ENCODE measurements at places on chromosomes 3 and 15. TPM values are rescaled to one million over a fixed set of nuclear protein-coding genes. Genes with fewer than 3 reads are reported as not detected.

DNA sequence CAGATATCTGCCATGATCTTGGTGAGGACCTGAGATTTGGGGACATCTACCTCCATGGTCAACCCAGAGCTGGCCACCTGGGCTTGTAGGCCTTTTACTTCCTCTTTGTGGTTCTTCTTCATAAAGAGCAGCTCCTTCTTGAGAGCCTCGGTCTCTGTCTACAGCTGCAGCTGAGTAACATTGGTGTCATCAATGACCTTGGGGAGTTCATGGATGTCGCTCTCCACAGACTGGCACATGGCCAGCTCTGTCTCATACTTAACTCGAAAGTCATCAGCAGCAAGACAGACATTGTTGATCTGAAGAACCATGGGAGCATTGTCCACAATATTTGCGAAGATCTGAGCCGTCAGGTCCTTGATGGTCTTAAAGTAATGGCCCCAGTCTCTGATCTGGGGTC is 15.7 kb upstream of the RASA2 start:
- H3K36me3 ChIP-seq, result no peaks in the 10 kb centered on the region
- DNase-seq, result no peak
- no peaks in the 10 kb centered on the region for H3K4me1 ChIP-seq
- no peaks in the 10 kb centered on the region for H3K27me3 ChIP-seq
- no peak overlapping the region for H3K27ac ChIP-seq

DNA sequence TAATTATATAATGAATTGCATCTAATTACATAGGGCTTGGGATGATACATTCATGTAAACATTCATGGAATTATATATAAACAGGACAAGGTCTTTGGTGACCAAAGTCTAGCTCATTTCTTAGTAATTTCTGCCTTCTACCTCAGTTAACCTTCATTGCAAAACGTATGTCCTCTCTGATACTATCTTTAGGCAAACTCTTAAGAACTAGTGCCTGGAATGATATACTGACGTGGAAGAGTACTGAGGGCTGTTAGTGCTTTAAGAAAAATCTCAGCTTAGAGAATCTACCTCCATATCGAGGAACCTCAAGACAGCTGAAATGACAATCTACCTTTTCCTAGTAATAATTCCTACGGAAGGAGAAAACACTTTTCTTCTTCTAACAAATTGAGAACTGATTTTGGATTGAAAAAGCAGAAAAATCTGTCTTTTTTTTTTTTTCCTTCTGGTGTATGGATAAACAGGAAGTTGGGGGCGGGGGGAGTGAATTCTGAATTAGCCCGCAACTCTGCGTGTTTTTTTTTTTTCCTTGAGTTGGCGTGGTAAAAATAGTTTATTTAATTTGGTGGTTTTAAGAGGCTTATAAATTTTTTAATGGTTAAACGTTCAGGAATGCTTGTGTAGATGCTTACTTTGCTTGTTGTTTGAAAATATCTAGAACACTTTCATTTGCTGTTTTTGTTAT is 43.2 kb downstream of the RARB start:
- H3K27ac ChIP-seq, result no peak overlapping the region
- no peak for DNase-seq
- H3K27me3 ChIP-seq, result no peaks in the 10 kb centered on the region
- peaks cover 9% of the 10 kb centered on the region for H3K4me1 ChIP-seq
- no peak overlapping the region for H3K4me3 ChIP-seq

DNA sequence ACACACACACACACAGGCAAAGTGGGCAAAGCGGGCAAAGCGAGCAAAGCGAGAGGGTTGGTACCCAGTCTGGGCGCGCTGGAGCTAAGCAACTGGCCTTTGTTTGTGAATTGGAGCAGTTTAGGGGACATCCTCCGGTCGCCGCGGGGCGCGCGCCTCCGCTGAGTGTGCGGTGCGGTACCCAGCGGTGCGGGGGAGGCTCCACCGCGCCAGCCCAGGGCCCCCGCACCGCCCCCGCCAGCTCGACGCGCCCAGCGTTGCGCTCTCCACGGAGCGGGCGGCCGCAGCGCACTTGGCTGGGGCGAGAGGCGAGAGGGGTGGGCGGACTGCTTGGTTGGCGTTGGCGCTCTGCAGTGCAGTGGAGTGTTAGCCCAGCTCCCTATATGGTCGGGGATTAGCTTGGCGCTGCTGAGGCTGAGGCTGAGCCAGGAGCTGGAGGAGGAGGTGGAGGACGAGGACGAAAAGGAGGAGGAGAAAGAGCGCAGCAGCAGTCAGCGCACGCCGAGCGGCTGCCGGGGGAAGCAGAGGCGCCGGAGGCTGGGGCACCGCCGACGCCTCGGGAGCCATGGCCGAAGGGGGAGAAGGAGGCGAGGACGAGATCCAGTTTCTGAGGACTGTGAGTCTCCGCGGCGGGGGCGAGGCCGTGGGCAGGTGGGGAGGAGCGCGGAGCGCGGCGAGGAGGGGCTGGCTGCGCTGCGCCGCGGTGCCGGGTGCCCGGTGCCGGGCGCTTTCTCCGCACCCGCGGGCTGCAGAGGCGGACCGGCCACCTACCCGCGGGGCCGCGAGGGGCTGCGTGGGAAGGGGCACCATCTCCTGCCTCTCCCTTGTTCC is at the start of gene RYR3:
Gene RYR3, plus strand, starts transcription at position 487 of the 831 bp plus-strand sequence. Its CDS starts 79 bp downstream, at position 566.
- H3K36me3 ChIP-seq, result no peaks in the 10 kb centered on the region
- peaks cover 41% of the 10 kb centered on the region for H3K27me3 ChIP-seq
- H3K27ac ChIP-seq, result no peak within 1 kb of the TSS
- no peaks in the 10 kb centered on the region for H3K4me1 ChIP-seq
- H3K4me3 ChIP-seq, result peak within 1 kb of the TSS; percentile 79
- DNase-seq, result peak; percentile 89

GRCh38 chr3:160454995-160455394 is 5.4 kb upstream of the TRIM59 start:
- H3K4me3 ChIP-seq, result no peak overlapping the region
- H3K36me3 ChIP-seq, result no peaks in the 10 kb centered on the region
- peaks cover 9% of the 10 kb centered on the region for H3K4me1 ChIP-seq

GRCh38 chr15:56934269-56934668 is 15.8 kb downstream of the TCF12 start:
- no peaks in the 10 kb centered on the region for H3K27me3 ChIP-seq
- peaks cover 3% of the 10 kb centered on the region for H3K4me1 ChIP-seq
- peaks cover 31% of the 10 kb centered on the region for H3K36me3 ChIP-seq
- H3K27ac ChIP-seq, result no peak overlapping the region
- H3K4me3 ChIP-seq, result no peak overlapping the region

DNA sequence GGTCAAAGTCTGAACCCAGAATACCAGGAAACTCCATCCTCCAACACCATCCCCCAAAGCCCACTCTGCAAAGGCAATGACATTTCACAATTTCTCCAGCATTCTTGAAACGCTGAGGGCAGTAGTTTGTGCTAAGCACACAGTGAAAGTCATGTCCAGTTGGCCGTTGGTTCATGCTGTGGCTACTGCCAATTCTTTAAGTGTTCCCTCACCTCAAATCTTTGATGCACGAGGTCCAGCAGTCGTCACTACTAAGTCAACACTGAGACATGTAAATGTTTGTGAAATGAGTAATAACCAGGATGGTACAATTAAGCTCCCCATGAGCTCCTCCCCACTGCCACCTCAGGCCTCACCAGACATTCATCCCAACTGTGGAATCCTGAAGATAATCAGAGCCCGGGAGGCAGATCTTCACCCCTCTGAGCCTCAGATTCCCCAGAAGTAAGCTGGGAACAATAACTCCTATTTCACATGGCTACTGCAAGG is 7.0 kb downstream of the SUCLG2 start:
- H3K27ac ChIP-seq, result no peak overlapping the region
- no peaks in the 10 kb centered on the region for H3K27me3 ChIP-seq
- H3K4me3 ChIP-seq, result no peak overlapping the region

DNA sequence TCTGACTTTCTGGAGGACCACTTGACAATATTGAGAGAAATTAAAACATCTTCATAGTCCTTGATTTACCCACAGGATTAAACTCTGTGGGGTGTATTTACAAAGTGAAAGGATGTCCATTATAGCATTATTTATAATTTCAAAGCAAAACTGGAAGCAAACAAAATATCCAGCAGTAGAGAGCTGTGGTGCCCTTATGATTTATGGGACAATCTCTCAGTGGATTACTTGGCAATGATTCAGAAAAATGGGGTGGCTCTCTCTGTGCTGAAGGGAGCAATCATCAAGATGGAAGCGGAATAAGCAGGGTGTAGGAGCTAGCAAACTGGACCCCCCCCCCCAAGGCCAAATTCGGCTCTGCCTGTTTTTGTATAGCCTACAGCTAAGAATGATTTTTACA is 9.0 kb downstream of the PPCDC start:
- no peak for DNase-seq
- H3K27me3 ChIP-seq, result no peaks in the 10 kb centered on the region
- H3K27ac ChIP-seq, result no peak overlapping the region
- H3K36me3 ChIP-seq, result peaks cover 30% of the 10 kb centered on the region
- no peak overlapping the region for H3K4me3 ChIP-seq

DNA sequence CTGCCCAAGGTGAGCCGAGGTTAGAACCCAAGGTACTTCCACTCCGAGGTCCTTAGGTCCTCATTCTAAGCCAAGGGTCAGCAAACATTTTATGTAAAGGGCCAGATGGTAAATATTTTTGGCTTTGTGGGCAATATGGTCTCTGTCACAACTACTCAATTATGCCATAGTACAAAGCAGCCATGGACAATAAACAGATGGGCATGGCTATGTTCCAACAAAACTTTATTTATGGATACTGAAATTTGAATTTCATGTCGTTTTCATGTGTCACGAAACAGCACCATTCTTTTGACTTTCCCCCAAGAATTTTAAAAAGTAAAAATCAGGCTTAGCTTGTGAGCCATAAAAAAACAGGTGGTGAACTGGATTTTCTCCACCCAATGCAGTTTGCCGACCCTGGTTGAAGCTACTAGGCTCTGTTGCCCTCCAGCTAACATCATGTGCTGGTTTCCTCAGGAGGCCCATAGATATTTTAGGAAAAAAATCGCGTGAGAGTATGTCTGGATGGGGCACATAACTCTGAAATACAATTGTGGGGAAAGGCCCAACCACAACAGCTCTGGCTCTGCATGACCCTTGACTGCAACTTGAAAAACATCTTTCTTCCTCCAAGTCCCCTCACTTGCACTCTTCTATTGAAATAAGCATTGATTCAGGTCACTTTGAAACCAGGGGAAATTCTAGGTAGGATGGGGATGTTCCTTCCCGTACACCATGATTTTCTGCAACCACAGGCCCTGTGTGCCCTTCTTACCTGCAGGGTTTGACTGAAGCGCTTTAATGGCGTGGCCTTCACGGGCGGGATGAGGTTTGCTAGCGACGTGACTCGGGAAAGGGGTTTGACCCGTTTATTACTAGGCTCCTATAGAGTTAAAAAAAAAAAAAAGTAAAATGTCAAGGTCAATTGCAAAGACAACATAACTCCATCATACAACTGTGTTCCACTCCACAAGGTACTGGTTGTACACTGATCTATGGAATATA is 28.5 kb downstream of the ARHGEF3 start:
- no peaks in the 10 kb centered on the region for H3K27me3 ChIP-seq
- H3K4me3 ChIP-seq, result no peak overlapping the region
- H3K4me1 ChIP-seq, result peaks cover 12% of the 10 kb centered on the region
- H3K27ac ChIP-seq, result no peak overlapping the region
- H3K36me3 ChIP-seq, result peaks cover 5% of the 10 kb centered on the region

DNA sequence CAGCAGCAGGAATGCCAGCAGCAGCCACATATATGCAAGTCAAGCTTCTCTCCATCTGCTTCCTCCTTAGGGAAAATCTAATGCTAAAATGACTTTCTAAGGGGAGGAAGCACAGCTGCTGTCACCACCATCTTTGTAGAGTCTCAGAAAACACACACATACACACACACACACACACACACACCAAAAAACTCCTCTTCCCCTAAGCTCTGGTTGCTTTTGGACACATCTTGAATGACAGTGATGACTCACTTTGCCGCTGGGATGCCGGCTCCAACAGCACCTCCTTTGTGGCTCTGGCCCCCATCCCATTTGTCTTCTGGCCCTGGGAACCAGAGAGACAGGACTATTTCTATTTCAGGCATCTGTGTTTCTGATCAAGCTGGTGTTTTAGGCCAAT is 124.8 kb upstream of the GOLIM4 start:
- H3K4me3 ChIP-seq, result no peak overlapping the region
- no peak overlapping the region for H3K27ac ChIP-seq
- no peaks in the 10 kb centered on the region for H3K27me3 ChIP-seq

- peak overlapping the region; percentile 33 for H3K27ac ChIP-seq
- DNase-seq, result peak; percentile 96
- H3K36me3 ChIP-seq, result peaks cover 18% of the 10 kb centered on the region
- no peaks in the 10 kb centered on the region for H3K4me1 ChIP-seq
These were observed 54.4 kb downstream of the FEZF2 start for GRCh38 chr3:62318752-62319569.

The PRR20G gene
- total RNA-seq, result not detected
